ENCODE measurements at places on chromosomes 3 and 15.

DNA sequence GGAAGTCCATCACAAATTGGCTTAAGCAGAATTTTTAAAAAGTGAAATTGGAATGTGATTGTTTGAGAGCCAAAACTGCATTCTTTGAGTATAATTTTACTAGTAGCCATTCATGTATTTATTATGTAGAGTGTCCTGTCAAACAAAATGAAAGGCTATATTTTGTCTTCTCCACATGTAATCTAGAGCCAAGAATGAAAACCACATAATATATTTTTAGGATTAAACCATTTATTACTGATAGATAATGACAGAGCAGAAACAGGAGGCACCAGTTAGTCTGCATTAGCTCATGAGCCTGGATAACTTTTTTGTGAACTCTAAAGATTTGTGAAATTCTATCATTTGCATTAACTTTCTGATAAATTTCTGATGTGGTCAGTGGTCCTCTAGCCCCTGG is 130.2 kb downstream of the FILIP1L start:
- DNase-seq: no peak

DNA sequence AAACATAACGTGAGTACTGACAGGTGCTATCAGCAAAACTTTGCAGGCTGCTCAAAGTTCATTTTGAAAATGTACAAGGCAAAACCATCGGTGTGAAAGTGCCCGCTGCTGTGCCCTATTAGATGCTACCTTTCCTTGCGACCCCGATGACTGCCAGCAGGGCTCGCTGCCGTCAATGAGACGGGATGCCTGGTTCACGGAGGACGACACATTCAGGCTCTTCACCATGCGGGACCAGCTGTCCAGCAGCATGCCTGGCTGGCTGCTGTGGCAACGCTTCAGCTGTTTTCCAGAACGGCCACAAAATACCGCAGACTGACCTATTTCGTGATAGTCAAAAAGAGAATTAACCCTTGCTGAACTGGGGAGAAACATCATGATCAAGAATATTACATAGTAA is 92.7 kb upstream of the OCA2 start:
- peak; percentile 63 for DNase-seq

DNA sequence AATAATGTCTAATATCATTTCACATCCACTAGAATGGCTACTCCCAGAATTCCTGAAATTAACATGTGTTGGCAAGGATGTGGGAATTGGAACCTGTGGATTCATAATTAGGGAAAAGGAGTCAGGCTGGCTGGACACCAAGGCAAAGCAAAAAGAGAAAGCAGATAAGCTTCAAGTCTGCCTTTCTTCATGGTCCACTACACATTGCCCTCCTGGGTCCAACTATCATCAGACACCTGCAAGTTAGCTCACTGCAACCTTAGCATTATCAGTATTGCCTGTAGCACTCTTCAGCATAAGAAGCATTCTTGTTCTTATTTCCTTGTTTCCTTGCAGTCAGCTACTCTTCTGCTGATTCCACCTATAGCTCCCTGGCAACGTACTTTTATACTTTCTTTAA is 124.3 kb downstream of the ZNF280D start:
- no peak for DNase-seq

GRCh38 chr3:74921676-74922075 is 307.2 kb upstream of the CNTN3 start:
- DNase-seq: no peak

- DNase-seq: no peak
Measured at GRCh38 chr3:64440498-64440897, 215.2 kb upstream of the PRICKLE2 start.

DNA sequence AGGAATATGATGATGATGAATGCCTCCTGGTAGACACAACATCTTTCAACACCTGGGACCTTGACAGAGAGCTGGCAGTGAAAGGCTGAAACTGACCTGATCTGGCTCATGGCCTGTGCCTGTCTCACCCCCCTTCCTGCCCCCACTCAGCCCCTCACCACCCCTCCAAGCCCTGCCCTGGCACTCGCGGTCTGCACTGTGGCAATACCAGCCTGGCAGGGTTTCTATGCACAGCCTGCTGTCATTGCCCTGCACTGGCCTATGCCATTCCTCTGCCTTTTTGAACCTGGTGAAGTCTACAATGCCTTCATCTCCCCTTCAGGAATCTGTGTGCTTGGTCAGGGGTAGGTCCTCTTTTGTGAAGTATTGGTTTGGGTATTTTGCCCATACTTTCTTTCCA is 56.5 kb downstream of the ACAD9 start:
- DNase-seq: no peak

DNA sequence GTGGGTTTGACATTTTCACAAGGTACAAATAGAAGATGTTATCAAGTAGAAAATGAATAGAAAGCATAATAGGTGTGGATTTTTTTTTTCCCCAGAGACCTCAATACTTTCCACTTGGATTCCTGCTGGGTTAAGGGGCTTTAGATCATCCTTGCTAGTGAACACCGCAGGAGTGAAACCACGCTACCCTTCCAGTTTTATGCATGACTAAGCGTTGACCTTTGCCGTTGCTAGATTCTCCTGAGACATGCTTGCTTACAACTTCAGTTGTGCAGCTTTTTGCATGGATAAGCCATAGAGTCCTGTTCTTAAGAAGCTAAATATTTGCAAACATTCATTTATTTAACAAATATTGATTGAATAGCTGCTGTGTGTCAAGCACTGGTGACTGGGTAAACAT is 299.7 kb upstream of the LMCD1 start:
- no peak for DNase-seq

GRCh38 chr3:13879102-13879945 is 547 bp downstream of the WNT7A start:
- no peak for DNase-seq

- DNase-seq: no peak
Measured at GRCh38 chr3:16056217-16056616, 118.3 kb upstream of the GALNT15 start.

DNA sequence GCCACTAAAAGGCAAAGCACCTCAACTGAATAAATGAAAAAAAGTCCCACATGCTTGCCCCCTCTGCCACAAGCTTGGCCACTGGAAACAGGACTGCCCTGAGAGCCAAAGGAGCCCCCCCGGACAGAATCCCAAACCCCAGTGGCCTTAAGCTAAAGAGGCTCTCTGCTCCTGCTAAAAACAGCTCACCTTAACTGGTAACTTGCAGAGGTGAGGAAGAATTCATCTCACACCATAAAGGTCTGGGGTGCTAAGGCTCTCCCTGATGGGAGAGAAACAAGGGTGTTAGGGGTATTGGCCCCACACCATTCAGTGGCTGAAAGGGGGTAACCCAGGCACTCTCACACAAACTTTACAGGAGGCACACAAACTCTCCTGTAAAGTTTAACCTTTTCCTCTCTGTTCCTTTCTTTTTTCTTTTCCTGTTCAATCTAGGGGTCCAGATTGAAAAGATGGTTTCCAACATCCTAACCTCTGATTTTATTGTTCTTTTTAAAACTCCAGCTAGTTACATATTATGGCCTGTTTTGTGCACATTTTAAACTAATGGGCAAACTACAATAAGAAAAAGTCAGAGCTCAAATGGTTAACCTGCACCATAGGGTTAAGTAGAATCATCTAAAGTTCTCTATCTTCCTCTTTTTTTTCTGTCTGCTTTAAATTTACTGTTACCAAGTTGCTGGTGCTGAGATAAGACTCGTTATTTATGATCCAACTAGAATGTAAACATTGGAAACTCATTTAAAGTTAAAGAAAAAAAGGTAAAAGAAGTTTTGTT is 19.9 kb downstream of the TRANK1 start:
- DNase-seq: no peak

GRCh38 chr3:111714305-111714704 is 119.2 kb upstream of the ZBED2 start:
- no peak for DNase-seq

GRCh38 chr15:67036775-67037555 is 28.4 kb upstream of the SMAD3 start:
- DNase-seq: no peak

DNA sequence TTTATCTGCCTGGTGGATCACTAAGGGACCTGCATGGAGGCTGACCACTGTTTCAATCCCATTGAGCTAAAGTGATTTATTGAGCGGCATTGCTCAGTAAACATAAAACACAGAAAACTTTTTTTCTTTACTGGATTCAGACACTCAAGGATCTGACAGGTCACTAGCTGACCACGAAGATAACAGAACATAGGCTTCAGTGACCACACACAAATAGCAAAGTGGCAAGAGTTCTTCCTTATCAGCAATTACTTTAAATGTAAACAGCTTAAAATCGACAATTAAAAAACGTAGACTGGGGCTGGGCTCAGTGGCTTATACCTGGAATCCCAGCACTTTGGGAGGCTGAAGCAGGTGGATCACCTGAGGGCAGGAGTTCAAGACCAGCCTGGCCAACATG is 48.7 kb downstream of the STAG1 start:
- DNase-seq: no peak

DNA sequence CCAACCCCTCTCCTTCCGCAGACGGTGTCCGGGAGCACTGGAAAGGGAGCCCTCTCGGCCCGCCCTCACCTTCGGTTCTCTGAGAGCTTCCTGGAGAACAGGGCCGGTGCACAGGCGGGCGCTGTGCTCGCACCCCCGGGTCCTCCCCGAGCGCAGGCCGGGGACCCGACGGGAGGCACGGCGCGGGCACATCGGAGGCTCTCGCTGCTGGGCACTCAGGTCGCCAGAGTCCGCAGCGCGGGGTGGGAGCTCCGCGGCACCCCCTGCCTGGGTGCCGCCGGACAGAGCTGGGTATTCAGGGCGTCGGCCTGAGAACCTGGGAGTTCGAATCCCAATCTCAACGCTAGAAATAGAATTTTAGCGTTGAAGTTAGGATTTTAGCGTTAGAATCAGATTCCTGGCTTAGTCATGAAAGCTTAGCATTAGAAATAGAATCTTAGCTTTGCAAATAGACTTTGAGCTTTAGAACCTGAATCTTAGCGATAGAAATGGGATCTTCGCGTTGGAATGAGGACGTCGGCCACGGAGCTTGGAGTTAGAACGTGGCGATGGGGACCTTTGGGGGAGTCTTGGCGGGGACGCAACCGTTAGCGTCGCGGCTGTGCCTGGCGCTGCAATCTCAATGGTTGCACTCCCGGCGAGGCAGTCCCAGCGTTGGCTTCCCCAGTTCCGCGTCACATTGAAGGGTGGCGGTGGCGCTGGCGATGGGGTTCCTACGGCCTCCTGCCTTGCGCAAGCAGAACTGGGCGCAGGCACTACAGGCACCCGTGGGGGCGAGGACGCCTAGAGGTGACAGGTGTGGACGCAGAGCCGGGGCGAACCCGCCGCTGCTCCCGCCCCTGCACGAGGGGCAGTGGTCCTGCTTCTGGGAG is 549 bp downstream of the TRH start:
- no peak for DNase-seq

DNA sequence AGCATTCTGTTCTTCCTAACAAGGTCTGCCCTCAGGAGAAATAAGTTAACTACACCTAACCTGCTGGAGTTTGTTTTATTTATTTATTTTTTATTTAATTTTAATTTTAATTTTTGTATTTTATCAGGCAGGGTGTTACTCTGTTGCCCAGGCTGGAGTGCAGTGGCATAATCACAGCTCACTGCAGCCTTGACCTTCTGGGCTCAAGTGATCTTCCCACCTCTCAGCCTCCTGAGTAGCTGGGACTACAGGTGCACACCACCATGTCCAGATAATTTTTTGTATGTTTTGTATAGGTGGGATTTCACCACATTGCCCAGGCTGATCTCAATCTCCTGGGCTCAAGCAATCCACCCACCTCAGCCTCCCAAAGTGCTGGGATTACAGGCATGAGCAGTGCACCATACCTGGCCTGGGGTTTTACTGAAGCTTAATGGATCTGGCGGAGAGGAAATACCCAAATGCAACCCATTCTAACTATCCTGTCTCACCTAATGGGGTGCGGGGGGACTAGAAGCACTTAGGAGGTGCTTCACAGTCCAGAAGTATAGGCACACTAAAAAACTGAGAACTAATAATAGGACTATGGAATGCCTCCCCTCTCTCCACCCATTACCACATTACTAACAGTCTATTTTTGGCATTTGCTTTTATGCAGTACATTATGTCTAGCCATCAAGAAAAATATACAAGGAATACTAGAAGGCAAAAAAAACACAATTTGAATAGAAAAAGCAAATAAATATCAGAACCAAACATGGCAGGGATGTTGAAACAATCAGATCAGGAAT is 61.4 kb downstream of the TTBK2 start:
- no peak for DNase-seq

DNA sequence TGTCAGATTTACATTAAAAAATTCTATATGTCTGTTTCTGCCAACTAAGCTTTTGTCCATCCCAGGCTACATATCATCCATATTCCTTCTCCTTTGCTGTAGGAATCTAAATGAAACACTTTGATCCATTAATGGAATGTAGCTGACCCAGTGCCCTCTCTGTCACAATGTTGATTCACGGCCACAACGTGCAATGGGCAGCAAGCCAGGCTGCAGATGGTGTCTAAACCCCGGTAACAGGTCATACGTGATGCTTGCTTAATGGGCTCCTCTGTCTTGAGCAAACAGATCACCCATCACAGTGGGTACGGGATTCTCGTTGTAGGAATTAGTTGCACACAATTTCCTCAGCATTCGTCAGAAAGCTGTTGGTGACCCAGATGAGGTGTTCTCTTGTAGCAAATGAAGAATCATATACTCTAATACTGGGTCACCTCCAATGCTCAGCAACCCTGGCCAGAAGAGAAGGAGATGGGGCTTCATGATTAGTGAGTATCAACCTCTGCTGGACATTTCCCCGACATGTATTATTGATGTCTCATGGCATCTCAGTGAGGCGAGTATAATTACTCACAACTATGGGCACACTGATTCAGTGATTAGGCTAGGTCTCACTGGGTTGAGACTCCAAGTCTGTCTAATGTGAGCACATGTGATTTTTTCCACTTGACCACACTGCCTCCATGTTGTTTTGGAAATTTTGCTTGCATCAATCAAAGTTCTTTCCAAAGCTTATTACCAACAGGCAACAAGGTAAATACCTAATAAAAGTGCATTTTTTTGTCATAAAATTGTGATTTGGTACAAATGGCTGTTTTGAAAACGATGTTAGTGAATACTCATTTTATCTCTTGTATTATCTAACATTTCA is 12.9 kb upstream of the DCBLD2 start:
- DNase-seq: no peak

DNA sequence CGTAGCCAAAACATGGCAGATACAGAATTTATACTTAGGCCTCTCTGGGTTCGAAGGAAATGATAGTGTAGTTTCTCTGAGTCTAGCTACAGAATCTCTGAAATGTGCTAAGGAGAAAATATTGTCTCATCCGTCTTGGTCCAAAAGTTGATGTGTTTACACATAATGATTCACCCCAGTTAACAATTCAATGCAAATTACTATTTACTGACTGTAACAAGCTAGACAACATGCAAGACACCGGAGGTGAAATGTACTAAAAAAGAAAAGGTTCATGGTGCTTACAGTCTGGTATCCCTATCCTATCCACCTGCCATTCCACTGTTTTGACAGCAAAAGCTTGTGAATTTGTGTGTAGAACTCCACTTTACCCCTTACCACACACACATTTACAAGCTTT is 146.8 kb downstream of the SUCLG2 start:
- DNase-seq: no peak

DNA sequence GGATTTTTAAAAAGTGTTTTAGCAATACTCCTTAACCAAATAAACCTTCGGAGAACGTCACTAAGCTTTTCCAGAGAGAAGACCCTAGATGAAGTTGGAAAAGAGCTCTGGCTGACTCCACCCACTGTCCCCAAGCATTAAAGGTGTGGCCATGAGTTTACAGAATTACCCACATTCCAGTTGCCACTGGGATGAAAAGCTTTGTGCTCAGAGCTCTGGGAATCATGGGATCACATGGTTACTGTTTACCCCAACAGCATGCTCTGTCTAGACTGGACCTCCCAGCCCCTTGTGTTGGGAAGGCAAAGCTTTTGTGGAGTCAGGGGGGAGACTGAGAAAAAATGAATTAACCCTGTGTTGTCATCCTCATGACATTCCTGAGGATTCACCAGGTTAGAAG is 55.3 kb downstream of the CCK start:
- DNase-seq: no peak
